ENCODE measurements at places on chromosomes 4 and X.

- no peak for DNase-seq
Observed at GRCh38 chr4:111854494-111855087, 290.7 kb upstream of the FAM241A start.

DNA sequence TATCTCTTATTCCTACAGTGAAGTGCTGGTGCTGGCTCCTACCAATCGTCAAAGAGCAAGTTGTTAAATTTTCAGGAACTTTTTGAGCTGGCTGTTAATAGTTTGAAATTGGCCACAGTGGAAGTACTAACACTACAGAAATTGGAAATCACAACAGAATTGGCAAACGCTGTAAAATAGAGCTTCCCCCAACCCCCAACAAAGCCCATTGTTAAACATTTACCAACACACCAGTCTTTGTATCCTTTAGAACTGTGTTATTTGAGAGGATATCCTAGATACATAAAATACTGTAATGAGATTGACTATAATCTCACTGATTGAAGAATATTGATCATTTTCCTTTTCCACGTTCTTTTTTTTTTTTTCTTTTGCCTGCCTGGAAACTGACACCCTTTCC lies 37.4 kb downstream of the FAM241A start:
- DNase-seq = no peak

DNA sequence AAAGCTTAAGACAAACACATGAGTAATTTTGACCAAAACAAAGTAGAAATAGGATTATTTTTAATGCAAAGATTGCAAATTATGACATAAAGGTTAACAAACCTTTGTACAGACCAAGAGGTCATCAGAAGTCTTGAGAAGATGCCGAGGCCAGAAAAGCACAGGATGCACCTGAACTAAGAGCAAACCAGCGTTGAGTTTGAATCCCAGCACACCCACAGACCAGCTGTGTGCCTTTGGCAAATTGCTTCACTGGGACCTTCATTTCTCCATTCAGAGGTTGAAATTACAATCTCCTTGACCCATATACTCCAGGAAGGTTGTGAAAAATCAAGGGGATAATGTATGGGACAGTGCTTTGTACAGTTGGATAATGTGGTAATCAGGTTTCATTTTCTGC lies 56.6 kb downstream of the PPM1K start:
- DNase-seq = no peak

DNA sequence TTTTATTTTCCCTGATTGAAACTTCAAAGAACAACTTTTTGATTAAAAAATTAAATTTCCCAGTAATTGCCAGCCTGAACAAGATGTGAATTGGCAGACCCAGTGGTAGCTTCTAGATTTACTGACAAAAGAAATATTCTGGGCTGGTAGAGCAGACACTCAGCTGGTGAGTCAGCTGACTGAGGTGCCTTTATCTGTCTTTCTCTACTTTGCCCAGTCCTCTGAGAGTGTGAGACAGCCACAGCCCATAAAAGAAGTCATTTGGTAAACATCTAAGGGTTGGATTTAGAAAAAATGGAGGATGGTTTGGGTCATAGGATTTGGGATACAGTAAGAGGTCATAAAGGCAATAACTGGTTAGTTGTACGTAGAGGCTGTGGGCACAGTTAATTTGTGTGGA lies 54.5 kb downstream of the CCSER1 start:
- no peak for DNase-seq

DNA sequence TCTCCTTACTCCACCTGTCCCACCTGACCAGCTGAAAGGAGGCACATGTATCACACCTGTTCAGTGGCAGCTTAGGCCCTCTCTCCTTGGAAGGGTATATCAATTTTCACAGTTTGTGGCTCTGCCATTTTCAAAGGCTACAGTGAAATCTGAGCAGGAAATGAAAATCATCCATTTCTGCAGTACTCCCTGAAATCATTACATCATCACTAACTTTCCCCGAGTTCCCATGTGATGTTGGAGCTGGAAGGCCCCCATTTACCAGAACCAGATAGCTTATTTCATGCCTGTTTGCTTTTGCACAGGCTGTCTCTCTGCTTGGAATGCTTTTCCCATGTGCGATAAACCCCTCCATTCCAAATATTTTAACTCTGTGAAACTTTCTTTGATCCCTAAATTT lies 31.0 kb upstream of the STX18 start:
- DNase-seq = no peak

DNA sequence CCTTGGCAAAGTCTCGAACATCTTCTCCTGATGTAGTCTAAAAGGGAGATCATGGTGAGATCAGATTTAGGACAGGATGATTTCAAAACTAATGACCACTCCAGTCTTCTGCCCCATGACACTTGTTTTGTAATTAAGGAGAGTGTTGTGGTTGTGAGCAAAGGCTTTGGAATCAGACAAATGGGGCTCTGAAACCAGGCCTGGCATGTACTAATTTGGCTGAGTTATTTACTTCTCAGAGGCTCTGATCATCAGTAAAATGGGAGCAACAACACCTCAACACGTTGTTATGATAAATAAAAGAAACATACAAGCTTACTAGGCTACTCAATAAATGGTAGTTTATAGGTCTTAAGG lies 106.9 kb upstream of the FTHL17 start:
- DNase-seq = no peak
